Stimulated activated CD4-positive, alpha-beta T cell treated with anti-CD3 and anti-CD28 coated beads, TNF-alpha, amount 100 ng/mL, for 4 hours (primary cell): ENCODE measurements at places on chromosomes 5 and 9.

- DNase-seq: no peak
Observed at GRCh38 chr9:125477089-125477544, 215.5 kb downstream of the GAPVD1 start.

DNA sequence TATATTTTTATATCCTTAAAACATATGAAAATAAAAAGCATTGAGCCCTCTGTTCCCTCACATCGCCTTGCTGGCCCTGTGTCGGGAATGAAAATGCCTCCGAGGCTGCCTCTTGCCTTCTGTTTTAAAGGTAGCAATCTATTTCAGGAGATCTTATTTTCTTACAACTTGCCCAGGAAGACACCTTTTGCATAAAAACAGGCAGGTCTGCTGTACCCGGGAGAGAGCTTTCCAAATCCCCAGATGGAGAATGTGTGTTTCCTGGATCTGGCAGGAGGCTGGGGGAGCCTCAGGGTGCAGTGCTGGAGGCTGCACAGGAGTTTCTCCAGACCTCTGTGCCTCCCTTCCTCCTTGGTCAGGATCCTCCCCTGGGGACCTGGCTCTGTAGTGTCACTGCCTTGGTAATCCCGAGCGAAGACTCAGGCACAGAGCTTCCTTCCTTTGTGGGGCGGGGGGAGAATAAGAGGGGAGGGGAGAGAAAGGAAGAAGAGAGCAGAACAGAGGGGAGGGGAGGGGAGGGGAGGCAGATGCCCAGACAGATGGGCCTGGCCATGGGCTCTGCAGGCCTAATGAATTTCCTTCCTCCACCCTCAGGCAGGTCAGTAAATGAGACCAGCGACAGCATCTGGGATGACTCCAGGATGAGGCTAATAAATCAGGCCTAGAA is 104.0 kb upstream of the BOD1 start:
- DNase-seq: no peak

GRCh38 chr9:23686896-23687295 is 139.1 kb downstream of the ELAVL2 start:
- DNase-seq: no peak

- no peak for DNase-seq
Observed at GRCh38 chr5:173020643-173021042, 35.5 kb upstream of the CREBRF start.

DNA sequence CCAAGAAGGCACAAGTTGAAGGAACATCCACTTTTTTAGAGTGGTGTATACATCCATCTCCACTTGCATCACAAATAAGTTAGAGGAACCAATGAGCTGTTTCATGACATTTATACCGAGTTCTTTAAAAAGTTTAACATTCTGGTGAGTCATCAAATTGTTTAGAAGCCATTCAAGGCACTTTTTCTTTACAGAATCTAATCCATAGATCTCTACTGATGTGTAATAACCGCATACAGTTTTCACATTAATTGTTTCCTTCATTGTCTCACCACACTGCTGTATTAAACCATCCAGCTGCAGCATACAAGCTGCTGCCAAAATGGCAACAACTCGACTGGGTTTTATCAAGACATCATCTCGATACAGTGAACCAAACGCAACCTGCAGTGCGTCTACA is 744 bp downstream of the GMCL2 start:
- DNase-seq: no peak

- DNase-seq: no peak
Observed at GRCh38 chr5:154002093-154002492, 36.6 kb downstream of the FAM114A2 start.
